Fibroblast of skin of abdomen (primary cell): ENCODE measurements at places on chromosomes 1 and 21.

- DNase-seq = no peak
These were observed 33.0 kb downstream of the RIPPLY3 start for GRCh38 chr21:37039411-37040075.

GRCh38 chr1:9284061-9284460 is 8.6 kb upstream of the SPSB1 start:
- DNase-seq = no peak

GRCh38 chr1:230858918-230859729 is 9.2 kb downstream of the C1orf198 start:
- DNase-seq = peak; percentile 55

DNA sequence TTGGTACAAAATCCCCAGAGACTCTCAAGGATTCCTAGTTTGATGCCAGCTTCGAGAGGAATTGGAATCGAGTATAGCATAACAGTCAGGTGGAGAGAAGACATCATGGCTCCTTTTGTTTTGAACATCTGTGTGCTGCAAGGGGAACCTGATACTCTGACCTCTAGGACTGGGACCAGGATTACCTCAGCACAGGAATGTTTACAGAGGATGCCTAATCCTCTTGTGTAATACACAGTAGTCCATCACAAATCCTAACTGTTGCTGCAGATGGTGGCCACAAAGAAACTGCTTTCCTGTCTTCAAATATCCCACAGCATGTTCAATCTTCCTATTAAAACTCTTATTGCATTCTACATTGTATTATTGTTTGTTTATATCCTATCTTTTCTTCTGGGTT is 111.8 kb upstream of the PRMT6 start:
- DNase-seq = no peak

DNA sequence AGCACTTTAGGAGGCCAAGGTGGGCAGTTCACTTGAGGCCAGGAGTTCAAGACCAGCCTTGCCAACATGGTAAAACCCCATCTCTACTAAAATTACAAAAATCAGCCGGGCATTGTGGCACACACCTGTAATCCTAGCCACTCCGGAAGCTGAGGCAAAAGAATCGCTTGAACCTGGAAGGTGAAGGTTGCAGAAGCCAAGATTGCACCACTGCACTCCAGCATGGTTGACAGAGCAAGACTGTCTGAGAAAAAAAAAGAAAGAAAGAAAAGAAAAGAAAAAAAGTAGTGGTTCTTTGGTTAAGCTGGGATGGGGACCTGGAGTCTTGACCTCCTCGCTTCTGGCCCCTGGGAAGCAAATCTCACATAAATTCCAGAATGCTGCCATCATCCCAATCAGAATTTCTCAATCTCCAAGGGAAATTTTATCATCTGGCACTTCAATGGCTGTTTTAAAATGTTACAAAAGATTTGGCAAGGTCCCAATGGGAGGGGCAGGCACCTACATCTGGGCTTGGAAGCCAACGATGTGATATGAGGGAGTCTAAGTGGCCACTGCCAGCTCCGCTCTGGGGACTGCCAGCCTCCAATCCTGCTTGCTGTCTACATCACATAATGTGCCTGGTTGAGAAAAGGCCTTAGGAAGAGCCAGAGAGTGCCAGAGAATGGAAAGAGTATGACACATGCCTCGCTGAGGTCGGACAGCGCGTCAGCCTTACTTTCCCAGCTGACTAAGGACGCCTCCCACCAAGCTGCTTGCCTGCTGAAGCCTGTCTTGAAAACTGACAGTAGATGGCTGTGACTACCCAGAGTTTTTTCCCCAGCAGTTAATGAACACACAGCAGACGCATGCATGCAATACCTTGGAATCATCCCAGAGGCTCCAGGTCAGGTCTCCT is 42.1 kb upstream of the SRP9 start:
- DNase-seq = peak; percentile 96

- DNase-seq = no peak
These were observed 19.1 kb upstream of the TMEM52 start for GRCh38 chr1:1938276-1938573.

DNA sequence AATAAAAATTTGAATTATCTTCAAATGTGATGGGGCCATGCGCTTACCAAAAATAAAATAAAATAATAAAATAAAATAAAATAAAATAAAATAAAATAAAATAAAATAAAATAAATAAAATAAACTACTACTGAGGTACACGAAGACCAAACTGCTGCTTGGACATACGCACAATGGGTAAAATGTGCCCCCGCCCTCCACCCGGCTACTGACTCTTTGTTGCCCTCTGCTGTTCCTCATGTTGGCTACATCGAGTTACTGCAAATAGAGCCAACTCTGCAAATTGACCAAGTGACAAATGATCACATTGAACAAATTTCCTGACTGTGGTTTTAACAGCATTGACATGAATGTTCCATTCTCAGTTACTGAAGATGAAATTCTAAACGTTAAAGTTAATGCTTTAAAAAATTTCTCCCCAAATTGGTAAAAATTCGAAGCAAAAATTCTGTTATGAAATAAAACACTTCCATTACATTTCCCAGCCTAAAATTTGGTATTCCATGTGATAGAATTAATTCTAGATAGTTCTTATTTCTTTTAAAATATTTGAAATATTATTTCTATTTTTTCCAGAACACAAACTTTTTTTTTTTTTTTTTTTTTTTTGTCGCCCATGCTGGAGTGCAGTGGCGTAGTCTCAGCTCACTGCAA is 18.8 kb upstream of the MAP1LC3C start:
- peak; percentile 40 for DNase-seq

DNA sequence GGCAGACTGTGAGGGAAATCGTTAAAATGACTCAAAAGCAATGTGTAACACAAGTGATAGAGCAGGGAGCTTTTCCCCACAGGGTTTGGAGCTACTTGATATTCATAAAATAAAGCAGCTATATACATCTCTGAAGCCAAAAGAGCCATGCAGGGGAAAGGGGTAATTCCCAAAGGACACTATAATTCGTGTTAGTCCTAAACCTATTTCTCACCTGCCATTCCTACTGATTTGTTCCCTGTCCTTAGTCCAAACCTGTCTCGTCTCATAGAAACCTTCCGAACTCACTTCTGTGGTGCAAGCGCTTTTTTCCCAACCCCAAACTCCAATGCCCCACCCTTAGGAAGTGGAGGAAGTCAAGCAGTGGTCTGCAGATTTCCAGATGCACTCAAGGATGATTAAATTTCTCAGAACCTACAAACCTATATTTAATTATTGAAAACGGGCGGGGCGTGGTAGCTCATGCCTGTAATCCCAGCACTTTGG is 946 bp upstream of the HNRNPR start:
- peak; percentile 29 for DNase-seq

GRCh38 chr1:153475282-153475681 is 14.8 kb upstream of the S100A7 start:
- DNase-seq = no peak

DNA sequence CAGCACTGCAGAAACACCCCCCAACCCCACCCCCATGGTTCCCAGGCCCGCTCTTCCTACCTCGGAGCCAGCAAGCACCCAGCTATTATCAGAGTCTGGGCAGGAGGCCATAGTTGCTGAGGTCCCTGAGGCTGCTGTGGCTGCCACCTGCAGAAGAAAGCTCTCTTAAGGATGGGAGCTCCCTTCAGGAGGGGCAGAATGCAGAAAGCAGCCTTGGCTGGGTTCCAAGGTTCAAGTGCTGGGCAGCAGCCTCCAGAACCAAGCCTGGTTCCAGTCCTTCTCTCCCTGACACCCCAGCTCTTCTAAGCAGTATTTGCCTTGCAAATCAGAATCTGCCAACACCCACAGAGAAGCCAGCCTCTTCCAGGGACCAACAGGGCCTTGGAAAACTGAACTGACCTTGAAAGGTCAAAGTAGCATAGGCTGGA is 2.3 kb downstream of the PBXIP1 start:
- DNase-seq = no peak

DNA sequence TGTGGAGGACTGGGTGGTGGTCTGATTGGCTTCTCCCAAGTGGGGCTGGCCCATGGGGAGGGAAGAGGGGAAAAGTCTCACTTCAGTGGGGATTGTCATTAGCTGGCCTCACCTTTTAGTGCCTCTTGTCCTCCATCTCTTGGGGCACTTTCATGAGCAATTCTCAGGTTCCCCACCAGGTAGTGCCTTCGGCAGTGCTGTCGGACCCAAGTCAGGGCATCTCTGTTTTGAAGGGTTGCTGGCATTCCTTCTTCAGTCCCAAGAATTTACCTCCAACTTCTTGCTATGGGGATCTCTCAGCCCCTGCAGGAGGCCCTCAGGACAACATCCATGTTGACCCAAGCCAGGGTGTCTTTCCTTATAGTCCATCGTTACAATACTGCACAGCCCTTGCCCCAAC is 54.7 kb upstream of the F3 start:
- DNase-seq = no peak

DNA sequence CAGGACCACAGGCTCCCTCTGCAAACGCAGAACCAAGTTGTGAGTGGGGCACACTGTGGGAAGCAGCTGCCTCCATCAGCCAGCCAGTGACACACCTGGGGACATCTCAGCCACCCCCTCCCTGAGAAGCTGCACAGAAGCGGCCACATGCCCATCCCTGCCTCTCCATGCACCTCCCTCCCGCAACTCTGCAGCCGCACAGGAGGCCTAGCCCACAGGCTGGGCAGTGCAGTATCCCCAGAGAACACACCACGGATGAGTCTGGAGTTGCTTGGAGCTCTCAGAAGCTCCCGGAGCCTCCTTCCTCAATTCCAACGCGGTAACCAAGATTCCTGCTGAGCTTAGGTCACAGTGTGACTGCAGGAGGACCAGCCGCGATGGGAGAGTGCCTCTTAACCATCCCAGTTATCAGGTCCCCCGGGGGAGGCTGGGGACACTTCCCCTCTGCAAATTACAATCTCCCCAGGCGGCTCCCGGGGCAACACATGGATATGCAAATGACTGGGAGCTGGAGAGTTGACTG is 1.2 kb upstream of the WNT3A start:
- DNase-seq = no peak

DNA sequence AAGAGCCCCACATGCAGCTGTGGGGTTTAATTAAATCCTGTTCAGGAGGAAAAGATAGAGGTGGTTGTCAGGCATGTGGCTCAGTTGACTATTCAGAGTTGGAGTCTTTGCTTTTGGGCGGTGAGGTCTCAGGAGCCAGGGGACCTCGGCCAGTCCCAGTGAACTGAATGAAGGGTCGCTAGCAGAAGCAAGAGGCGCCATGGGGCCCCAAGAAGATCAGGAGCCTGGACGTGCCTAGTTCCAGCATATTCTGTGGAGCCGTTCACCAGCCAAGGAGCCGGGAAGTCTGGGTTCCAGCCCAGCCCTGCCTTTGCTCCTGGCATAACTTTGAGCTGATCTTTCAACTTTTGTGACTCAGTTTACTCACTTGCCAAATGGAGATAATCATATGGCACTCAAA is 217.7 kb upstream of the IRF2BP2 start:
- no peak for DNase-seq

- no peak for DNase-seq
These were observed 51.2 kb upstream of the LRP8 start for GRCh38 chr1:53378932-53379661.

GRCh38 chr1:67844988-67845387 is 11.7 kb upstream of the GNG12 start:
- DNase-seq = no peak

- DNase-seq = no peak
These were observed 32.9 kb downstream of the GADD45A start for GRCh38 chr1:67717876-67718275.

DNA sequence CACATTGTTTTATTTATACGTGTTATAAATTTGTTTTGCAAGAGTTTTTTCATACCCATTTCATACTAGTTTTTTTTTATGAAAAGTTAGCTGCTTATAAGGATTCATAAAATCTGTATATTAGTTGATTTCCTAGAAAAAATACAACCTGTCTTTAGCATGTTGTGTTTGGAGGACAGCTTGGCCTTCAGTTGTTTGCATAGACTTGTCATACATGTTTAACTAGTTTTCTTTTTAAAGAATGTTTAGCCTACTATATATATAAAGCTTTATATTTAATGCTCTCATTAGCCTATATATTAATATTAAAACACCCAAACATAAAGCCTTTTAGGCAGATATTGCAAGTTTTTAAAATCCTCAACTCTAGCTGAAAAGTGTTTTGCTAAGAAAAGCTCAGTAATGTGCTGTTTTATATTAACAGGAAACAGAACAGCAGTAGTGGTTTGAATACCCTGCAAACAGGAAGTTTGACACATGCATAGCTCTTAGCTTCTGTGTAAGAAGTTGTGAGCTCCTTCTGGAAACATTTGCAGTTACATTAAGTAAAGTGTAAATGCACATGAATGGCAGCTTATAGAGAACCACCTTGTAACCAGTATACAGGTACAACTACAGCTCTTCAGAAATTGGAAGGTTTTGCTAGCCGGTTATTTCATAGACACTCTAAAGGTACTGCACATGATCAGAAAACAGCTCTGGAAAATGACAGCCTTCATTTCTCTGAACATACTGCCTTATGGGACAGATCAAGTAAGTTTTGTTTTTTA is at the start of gene PRKACB:
TSS of gene PRKACB (plus strand) at position 476 of the 770 bp plus-strand sequence. CDS start at position 567, 91 bp downstream.
- DNase-seq = peak; percentile 45

DNA sequence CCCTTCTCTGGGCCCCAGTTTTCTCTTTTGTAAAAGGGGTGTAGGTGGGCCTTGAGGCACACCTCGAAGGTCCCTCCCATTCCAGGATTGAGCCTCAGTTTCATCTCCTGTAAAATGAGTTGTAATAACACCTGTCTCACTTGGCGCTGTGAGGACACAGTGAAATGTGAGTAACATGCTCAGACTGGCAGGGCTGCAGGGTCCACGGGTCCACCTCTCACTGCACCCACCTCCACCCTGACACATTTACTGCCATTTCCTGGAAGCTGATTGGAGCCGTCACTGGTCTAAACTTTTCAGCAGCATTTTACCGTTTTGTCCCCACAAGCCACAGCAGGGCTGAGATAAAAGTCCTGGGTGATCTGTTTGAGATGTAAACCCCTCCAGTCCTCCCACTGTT is 398.0 kb downstream of the PTPRU start:
- no peak for DNase-seq

DNA sequence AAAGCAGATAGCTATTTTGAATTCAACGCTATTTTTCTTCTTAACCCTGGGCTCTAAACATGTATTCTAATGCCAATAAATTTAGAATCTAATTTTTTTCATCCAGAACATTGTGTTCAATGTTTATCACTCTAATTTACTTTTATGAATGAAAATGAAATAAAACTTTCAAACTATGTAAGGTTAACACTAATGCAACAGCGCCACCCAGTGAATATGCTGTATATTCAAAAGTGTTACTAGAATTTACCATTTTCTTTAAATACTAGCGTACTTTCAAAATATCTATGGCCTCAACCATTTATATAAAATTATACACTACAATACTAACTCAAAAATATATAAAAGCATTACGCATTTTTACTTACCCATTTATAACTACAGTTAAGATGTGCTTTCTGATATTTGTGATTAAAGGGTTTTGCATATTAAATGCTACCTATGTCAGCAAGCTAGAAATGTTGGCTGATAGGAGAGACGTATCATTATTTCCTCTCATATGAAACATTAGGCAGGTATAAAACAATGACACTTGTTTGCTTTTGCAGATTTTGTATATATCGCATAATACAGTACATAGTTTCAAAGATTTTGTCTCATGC is 5.9 kb upstream of the NUF2 start:
- DNase-seq = peak; percentile 32
